ENCODE measurements at places on chromosomes 7 and 10.

DNA sequence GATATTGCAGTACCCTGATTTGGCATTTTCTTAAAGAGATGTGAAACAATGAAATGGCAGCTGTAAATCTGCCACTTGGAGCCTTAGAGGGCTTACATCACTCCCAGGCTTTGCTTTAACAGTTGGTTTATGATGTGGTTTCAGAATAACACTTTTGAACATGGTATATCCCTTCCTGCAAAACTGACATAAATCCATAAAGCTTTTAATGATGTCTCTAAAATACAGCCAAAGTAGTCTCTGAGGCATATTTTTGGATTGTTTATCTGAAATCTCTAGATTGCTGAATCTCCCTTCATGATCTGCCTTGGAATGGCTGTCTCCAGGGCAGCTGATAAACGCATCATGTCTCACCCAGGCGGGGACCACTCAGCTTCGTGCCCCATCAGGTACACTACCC is 377.8 kb upstream of the C7orf33 start:
- no peak for DNase-seq

DNA sequence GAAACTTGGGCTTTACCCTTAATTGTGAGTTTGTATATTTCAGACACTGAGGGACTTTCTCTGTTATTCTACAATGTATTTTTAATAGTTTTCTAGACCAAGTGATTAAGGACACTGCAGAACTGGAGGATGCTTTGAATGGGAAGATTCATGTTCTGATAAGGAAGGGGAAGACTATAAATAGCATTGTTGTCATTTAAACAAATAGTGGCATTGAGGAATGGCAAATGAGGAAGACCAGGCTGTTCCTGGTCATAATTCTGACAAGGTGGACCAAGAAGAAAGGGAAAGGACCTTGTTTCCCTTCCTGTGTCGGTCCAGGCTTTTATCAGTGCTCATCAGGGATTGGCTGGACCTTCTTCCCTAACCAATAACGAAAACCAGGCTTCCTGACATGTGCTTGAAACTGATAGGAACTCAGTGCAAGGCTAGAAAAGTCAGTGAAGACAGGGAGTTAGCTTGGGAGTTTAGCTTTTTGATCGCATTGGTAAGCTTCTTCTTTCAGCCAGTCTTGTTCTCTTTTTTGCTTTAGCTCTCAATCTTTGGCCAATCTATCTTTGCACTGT is 116.2 kb downstream of the ITGA8 start:
- no peak for DNase-seq

DNA sequence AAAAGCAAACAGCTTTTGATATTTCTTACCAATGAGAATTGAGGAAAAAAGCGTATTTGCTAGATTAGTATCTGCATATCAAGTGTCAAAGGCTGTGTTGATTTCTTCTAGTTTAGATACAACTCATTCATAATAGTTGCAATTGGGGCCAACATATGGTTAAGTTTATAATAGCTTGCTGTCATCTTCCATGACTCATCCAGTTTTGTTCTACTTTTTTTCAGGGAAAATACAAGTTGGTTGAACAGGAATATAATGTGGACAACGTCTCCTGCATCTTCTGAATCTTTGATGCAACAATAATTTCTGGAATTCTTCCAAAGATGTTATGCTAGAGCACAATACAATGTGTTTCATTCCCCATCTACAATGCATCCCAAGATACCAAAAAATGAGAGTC is 182.0 kb downstream of the THSD7A start:
- DNase-seq: no peak

GRCh38 chr10:47087667-47088066 is 176.4 kb downstream of the PTPN20 start:
- no peak for DNase-seq

GRCh38 chr7:46150202-46150601 is 229.1 kb upstream of the IGFBP3 start:
- DNase-seq: no peak

GRCh38 chr10:89241486-89242344 is 9.9 kb downstream of the LIPA start:
- DNase-seq: no peak

DNA sequence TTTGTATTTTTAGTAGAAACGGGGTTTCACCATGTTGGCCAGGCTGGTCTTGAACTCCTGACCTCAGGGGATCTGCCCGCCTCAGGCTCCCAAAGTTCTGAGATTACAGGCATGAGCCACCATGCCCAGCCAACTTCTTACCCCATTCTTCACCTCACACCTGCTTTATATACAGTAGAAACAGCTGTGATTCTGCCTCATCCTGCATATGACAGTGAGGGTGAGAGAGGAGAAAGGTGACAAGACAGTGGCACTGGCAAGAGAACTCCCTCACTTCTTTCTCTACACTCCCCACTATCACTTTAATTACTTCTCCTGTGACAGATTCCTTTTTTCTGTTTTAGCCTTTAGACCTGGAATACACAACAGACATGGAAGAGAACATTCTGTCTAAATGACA is 61.8 kb upstream of the CAPZA2 start:
- no peak for DNase-seq

- no peak for DNase-seq
Measured at GRCh38 chr7:74542558-74543117, 88.9 kb downstream of the GTF2IRD1 start.

- peak; percentile 39 for DNase-seq
Measured at GRCh38 chr7:106022193-106022821, 59.2 kb downstream of the CDHR3 start.

DNA sequence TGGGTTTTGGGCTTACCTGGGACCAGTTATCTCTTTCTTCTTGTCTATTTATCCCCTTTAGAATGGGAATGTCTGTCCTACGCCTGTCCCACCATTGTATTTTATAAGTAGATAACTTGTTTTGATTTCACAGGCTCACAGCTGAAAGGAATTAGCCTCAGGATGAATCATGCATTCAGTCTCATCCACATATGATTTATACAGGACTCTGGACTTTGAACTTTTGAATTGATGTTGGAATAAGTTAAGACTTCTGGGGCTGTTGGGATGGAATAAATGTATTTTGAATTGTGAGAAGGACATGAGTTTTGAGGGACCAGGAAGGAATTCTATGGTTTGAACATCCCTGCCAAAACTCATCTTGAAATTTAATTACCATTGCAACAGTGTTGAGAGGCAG is 112.6 kb downstream of the AMPH start:
- DNase-seq: no peak

GRCh38 chr10:116627386-116627933 is 6.7 kb downstream of the PNLIPRP2 start:
- DNase-seq: no peak

All from activated naive CD4-positive, alpha-beta T cell treated with anti-CD3 and anti-CD28 coated beads, Interleukin-2, amount 50 U/mL, for 16 hours (primary cell).